ENCODE measurements at places on chromosomes 16 and 17.

GRCh38 chr16:86306011-86306644, 204.2 kb upstream of the FOXF1 start:
- DNase-seq = no peak

DNA sequence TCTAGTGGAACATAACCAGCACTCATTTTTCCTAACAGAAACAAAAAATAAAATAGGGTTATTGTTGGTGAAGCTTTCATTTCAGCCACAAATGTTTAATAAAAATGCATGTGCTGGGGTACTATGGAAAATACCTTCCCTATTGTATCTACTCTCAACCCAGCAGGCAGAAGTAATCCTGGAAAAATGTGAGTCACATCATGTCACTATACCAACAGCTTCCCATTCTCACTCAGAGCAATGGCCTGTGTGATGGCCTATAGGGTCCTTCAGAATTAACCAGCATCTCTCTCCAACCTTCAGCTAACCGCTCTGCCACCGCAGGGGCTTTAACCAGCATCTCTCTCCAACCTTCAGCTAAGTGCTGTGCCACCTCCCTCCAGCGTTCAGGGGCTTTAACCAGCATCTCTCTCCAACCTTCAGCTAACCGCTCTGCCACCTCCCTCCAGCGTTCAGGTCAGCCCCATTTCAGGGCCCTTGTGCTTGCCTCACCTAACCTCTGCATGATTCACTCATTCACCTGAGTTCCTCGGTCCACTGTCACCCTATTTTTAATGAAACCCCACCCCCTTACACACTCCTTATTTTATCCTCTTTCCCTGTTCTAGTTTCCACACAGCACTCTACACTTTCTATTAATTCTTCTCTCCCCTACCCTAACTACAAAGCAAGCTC, 34.0 kb downstream of the UBE2G1 start:
- no peak for DNase-seq

DNA sequence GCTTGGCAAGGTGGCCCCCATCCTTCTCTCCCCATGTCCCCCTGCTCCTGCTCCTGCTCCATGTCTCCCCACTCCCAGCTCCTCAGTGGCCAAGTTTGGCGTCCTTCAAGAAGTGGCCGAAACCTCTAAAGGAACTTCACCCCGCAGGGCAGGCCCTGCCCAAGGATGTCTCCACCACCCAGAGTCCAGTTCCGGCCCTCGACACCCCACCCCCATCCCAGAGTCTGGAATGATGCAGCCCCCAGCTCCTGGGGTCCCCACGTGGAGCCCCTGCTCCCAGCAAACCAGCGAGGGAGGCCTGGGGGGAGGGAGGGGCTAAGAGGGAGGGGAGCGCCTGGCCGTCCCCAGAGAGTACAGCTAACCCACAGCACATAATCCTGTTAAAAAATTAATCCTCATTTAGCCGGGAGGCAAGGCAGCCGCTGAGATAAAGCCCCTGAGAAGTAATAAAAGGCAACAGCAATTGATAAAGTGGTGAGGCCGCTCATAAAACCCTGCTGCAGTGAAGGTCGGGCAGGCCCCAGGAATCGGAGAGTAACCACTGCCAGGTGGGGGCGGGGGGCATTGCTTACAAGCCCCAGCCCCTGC, 9.9 kb upstream of the ENPP7 start:
- no peak for DNase-seq

GRCh38 chr17:80316431-80316830, 55.8 kb downstream of the RNF213 start:
- DNase-seq = no peak

- peak; percentile 95 for DNase-seq
These were observed 34.1 kb downstream of the EEF2K start for GRCh38 chr16:22240023-22240710.

- DNase-seq = no peak
These were observed 20.6 kb downstream of the MAP2K4 start for GRCh38 chr17:12041312-12041711.

DNA sequence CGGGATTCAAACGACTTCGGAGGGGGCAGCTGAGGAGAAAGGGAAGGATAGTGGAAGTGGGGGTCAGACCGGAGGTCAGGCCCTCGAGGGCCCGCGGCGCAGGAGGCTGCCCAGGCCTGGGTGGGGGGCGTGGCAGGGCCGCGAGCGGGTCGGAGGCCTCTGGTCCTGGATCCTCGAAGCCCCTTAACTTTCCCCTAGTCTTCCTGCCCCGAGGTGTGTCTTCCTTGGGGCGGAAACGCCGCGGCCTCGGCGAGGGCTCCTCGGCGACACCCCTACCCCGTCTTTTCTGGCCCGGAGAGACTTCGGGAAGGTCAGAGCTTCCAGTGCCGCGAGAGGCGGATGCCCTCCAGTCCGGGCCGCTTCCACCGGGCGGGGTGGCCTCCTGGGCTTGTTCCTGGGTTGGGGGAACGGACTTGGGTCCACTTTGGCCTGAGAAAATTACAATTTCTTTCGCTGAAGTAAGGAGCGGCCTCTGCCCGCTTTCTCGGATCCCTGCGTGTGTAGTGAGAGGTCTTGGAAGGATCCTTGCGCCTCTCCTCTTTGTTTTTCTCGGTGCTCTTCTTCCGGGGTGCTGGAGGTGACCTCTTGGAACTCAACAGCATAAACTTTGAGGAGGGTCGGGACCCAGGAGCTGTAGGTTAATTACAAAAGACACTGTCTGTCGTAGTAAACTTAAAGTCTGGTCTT, 491 bp downstream of the IST1 start:
- no peak for DNase-seq

DNA sequence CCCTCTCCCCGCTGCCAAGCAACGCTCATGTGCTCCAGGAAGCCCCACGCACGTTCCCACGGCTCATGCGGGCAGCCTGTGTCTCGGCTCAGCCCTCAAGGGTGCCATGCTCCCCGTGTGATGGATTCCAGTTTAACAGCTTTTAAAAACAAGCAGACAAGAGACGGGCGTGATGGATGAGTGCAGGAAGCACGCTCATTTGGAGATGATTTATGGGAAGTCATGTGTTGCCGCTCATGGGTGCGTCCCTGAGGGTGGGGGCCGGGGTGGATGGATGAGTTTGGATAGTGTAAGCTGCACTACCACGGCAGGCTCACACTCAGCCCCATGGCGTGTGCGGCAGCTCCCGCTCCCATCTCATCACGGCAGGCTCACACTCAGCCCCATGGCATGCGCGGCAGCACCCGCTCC, 132.8 kb downstream of the RBFOX3 start:
- DNase-seq = no peak

- no peak for DNase-seq
These were observed 16.2 kb downstream of the SREBF1 start for GRCh38 chr17:17820463-17821158.

DNA sequence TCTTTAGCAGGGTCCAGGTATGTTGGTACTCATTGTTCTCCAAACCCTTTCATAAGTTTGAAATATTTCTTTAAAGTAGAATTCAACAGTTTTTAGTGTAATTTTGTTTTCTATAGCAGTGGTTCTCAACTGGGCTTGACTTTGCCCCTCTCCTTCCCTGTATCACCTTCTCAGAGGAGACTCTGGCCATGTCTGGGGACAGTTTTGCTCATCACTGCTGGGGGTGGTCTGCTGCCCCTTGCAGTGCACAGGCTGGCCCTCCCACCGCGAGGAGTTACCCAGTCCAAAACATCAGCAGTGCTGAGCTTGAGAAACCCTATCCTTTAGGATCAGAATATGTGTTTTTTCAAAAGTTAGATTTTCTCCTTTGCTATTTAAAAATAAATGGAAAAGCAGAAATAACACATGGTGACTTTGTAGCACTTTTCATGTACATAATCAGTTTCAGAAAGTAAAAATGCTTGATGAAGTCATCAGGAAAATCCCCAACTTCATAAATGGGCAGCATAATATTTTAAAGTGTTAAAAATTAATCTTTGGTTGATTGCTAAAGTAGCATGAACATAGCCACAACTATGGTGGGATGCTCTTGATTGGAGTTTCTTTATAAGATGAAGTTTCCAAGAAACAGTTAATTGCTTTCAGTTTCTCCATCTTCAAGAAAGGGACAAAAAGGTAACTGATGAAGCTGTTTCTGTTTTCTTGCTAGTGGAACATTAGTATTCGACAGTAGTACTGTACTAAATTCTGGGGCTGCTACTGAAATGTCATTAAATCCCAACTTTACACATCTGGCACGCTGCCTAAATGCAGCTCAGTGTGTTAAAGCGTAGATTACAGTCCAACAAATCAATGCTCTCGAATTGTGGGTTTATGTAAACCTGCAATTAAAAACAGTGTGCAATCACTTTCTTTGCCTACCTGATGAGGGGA, 70.3 kb downstream of the NETO2 start:
- no peak for DNase-seq

DNA sequence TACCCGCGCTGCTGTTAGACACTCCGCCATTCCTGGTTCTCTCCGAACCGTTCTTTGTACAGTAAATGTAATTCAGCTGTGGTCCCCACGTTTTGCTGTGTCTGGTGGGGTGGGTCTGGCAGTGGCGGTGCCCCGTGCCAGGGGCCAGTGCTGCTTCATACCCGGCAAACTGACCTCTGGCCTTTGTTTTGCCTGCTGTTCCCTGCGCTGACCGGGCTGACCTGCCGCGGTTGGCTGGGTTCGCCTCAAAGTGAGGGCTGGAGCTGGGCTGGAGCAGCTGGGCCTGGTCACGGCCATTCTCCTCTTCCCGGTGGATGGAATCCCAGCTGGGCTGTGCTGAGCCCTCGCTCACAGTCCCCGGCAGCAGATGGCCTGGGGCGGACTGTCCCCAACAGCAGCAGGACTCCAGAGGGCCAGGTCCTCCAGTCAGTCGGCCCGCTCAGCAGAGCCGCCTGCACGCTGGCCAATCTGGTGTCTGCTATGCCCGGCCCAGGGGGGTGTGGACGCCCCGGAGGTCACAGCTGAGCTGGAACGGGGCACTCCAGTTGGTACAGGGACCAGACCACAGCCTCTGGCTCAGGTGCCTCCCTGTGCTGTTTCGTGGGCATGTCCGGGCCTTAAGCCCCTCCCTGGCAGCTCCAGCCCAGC, 1.5 kb upstream of the WFIKKN1 start:
- DNase-seq = no peak

- no peak for DNase-seq
These were observed 3.1 kb downstream of the MMP15 start for GRCh38 chr16:58028541-58029070.

- DNase-seq = no peak
These were observed 478.2 kb downstream of the WWOX start for GRCh38 chr16:78577630-78578029.

DNA sequence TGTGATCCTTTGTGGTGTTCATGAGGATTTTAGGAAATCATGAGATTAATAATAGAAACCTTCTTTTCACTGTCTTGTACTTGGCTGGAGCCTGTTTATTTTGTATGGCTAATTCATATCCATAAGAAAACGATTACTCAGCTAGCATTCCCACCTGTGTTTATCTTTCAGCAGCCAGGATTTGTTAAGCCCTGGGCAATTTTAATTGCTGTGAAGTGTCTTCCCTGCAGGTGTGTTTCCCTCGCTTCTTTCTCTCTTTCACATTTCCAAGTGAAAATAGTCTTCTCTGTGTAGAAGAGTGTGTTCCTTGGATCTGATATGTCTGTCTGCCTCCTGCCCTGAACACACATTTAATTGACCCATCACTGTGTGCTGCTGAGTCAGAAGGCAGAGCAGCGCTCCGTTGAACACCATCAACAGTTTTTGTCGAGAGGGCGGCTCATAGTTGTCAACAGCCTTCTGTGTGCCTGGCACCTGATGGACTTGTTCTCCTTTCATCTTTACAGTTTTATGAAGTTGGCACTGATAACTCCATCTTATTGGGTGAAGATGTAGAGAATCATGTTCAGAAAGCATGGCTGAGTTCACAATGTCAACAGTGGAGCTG, 83.2 kb downstream of the SPECC1 start:
- no peak for DNase-seq

- DNase-seq = no peak
These were observed 2.1 kb upstream of the CA4 start for GRCh38 chr17:60147553-60148223.

- DNase-seq = no peak
These were observed 19.1 kb upstream of the DOC2B start for GRCh38 chr17:200586-200985.

DNA sequence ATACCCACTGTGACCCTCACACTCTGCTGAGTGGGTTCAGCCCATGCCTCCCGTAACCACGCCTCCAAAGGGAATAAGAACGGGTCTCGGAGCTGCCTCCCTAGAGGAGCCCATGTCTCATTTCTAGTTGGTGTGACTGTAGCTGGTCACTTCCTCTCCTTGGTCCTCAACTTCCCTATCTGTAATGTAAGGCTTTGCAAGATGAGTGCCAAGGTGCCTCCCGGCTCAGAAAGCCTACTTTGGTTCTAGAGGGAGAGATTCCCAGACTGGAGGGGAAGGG, 20.8 kb downstream of the C16orf74 start:
- DNase-seq = no peak

- DNase-seq = no peak
These were observed 57.6 kb downstream of the KSR1 start for GRCh38 chr17:27513849-27514248.

- DNase-seq = no peak
These were observed 13.2 kb upstream of the HEATR6 start for GRCh38 chr17:60091908-60092331.

DNA sequence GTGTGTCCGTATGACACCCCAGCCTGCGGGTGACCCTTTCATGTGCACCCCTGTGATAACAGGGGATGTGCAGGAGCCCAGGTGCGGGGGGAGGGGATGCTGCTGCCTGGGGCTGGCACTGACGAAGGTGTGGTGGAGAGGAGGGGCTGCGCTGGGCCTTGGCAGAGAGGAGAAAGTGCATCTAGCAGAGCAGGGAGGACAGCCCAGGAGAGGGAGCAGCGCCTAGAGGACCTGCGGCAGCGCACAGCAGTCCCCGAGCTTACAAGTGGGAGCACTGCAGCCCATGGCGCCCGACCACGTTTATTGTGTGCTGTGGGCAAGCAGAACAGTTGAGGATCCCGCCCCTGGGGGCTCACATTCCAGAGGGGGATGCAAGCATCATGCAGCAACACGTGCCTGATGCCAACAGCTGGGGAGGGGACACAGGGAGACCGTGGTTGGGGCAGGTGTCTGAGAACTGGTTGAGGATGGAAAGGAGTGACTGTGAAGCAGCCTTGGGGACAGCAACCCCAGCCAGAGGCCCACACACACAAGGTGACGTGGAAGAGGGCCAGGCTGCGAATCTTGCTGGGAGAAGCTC, 10.9 kb upstream of the SLC7A5 start:
- no peak for DNase-seq

DNA sequence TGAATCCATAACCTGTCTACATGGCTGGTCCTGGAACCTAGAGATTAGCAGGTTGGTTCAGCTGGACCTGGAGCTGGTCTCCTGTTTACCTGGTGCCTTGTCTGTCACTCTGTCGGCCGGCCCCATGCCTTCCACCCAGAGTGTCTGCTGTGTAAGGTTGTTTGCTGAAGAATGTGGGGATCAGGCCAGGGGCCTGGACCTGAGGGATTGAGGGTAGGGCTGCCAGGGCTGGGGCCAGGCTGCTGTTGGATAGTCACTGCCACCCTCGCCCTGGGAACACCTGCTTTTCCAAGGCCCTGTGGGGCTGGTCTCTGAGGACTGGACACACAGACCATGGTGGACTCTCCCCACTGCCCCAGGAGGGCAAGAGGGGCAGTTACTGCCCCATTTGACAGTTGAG, 1.4 kb downstream of the NHERF2 start:
- no peak for DNase-seq
